A549 treated with GW870086 at 1 μM for 4 hours (cell line): ENCODE measurements at places on chromosomes 5 and 9. TPM values are rescaled to one million over a fixed set of nuclear protein-coding genes. Genes with fewer than 3 reads are reported as not detected.

Gene FOXI1
- not detected in 5 replicates for total RNA-seq

Gene RPS14
- 2,853 to 3,429 TPM (median 2,971 TPM) in 5 replicates for total RNA-seq

Gene TSC1
- 13.7 to 18.1 TPM (median 15.4 TPM) in 5 replicates for total RNA-seq

Gene FOXD4
- total RNA-seq = 0.24 to 0.83 TPM (median 0.44 TPM) in 5 replicates

Gene ENTREP1
- total RNA-seq = 0.41 to 0.75 TPM (median 0.58 TPM) in 5 replicates

Gene FBXL17
- total RNA-seq = 4.5 to 8.2 TPM (median 6.0 TPM) in 5 replicates

Gene MEF2C
- 0.02 to 0.09 TPM in 2 of 5 replicates, not detected in the others for total RNA-seq

Gene ZNF782
- total RNA-seq = 1.7 to 2.4 TPM (median 2.0 TPM) in 5 replicates

Gene WDR38
- 0.10 to 0.15 TPM in 2 of 5 replicates, not detected in the others for total RNA-seq

Gene CCNJL
- total RNA-seq = 10.5 to 13.8 TPM (median 12.5 TPM) in 5 replicates

Gene ORM2
- total RNA-seq = not detected in 5 replicates

Gene SNCAIP
- total RNA-seq = not detected in 5 replicates

Gene FANCC
- 8.4 to 11.3 TPM (median 10.2 TPM) in 5 replicates for total RNA-seq

Gene CDH6
- total RNA-seq = 0.10 to 0.22 TPM (median 0.16 TPM) in 4 of 5 replicates, not detected in the other

Gene DBN1
- 54.5 to 69.5 TPM (median 65.6 TPM) in 5 replicates for total RNA-seq

Gene IL5
- not detected in 5 replicates for total RNA-seq

Gene ADRA1B
- 13.8 to 16.9 TPM (median 15.9 TPM) in 5 replicates for total RNA-seq

Gene ABCA1
- 2.6 to 4.4 TPM (median 4.0 TPM) in 5 replicates for total RNA-seq

Gene ZNF483
- total RNA-seq = 0.40 to 0.98 TPM (median 0.54 TPM) in 5 replicates

Gene MCTP1
- 7.3 to 12.2 TPM (median 10.1 TPM) in 5 replicates for total RNA-seq

Gene SRD5A1
- 17.1 to 31.8 TPM (median 29.1 TPM) in 5 replicates for total RNA-seq

Gene CDHR2
- total RNA-seq = 0.06 to 0.33 TPM (median 0.14 TPM) in 4 of 5 replicates, not detected in the other

Gene FAM221B
- not detected in 5 replicates for total RNA-seq

Gene MLANA
- total RNA-seq = not detected in 5 replicates

Gene ECSCR
- total RNA-seq = 0.29 TPM in 1 of 5 replicates, not detected in the others

Gene OSMR
- total RNA-seq = 51.6 to 73.4 TPM (median 70.8 TPM) in 5 replicates

Gene PAEP
- total RNA-seq = 0.41 to 0.47 TPM (median 0.45 TPM) in 4 of 5 replicates, not detected in the other

Gene MAMDC2
- 0.19 to 0.32 TPM (median 0.23 TPM) in 5 replicates for total RNA-seq

Gene GRM6
- total RNA-seq = not detected in 5 replicates

Gene P4HA2
- 44.8 to 51.8 TPM (median 50.6 TPM) in 5 replicates for total RNA-seq

Gene TSLP
- total RNA-seq = not detected in 5 replicates

Gene LHX3
- total RNA-seq = 0.07 to 0.13 TPM (median 0.08 TPM) in 4 of 5 replicates, not detected in the other

Gene CAMK4
- total RNA-seq = 0.01 to 0.05 TPM in 2 of 5 replicates, not detected in the others
